ENCODE measurements at places on chromosomes 1 and 21. TPM values are rescaled to one million over a fixed set of nuclear protein-coding genes. Genes with fewer than 3 reads are reported as not detected.

Gene MAGI3
- 54.9 TPM for total RNA-seq

DNA sequence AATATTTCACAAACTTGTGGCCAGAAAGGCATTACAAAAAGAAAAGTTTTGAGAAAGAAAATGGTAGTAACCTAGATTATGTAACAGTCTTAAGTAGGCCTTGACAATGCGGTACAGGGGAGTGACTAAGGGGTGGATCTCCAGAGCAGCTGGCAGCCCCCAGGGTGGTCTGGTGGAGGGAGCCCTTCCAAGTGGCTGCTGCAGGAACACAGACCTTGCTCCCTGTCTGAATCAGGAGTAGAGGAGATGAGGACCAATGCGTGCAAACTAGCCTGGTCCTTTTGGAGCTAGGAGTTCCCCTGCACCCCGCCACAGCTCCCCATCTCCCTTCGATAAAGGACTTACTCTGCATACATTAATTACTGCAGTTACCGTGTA is 189.0 kb downstream of the NFIA start:
- H3K27me3 ChIP-seq, result no peaks in the 10 kb centered on the region
- H3K4me3 ChIP-seq, result no peak overlapping the region
- no peak for DNase-seq
- no peak overlapping the region for H3K27ac ChIP-seq

DNA sequence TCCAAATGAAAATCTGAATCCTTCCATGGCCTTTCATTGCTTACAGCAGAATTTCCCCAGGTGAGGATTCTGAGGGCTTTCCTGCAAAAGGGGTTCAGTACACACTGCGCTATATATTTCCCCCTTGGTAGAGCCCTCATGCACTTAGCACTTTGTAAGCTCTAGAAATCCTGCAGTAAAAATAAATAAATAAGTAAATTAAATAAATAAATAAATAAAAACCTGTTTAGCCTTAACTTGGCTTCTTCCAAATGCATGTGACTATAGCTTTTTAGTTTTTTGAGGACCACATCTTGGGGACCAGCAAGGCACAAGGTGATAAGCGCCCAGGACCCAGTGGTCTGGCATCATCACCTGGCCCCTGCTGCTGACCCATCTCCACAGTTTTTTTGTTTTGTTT is 3.2 kb upstream of the BMP8B start:
- H3K4me1 ChIP-seq, result peaks cover 3% of the 10 kb centered on the region
- DNase-seq, result no peak
- peaks cover 26% of the 10 kb centered on the region for H3K27me3 ChIP-seq
- H3K27ac ChIP-seq, result no peak overlapping the region
- no peaks in the 10 kb centered on the region for H3K36me3 ChIP-seq

Gene ACTA1
- total RNA-seq, result 0.71 TPM

DNA sequence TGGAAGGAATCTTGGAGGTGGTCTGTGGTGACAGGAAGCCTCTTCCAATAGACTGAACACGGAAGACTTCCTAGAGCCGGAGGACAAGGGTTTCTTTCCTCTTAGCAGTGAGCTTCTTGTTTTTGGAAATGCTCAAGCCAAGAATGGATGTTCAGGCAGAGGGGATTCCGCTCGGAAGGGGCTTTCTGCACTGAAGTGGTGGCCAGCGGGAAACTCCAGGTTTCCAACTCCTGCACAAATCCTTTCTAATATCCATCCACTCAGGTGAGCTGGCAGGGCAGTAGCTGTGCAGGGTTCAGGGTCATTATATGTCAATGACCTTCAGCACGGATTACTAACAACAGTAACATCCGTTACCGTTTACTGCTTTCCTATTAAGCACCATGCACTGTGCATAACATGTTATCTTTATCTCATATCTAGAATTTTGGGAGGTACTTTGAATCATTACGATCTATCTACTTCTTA is 573 bp upstream of the CPT2 start:
- DNase-seq, result no peak
- peaks cover 3% of the 10 kb centered on the region for H3K36me3 ChIP-seq
- peak overlapping the region; percentile 98 for H3K4me3 ChIP-seq
- no peak overlapping the region for H3K27ac ChIP-seq
- peaks cover 10% of the 10 kb centered on the region for H3K4me1 ChIP-seq

- peak overlapping the region; percentile 53 for H3K27ac ChIP-seq
- H3K4me3 ChIP-seq, result no peak overlapping the region
- peak; percentile 38 for DNase-seq
- H3K4me1 ChIP-seq, result no peaks in the 10 kb centered on the region
- no peaks in the 10 kb centered on the region for H3K36me3 ChIP-seq
- H3K27me3 ChIP-seq, result no peaks in the 10 kb centered on the region
Measured at GRCh38 chr1:207040181-207040533, 7.6 kb upstream of the C1orf116 start.

GRCh38 chr1:192530254-192530653 is 45.3 kb upstream of the RGS1 start:
- H3K27me3 ChIP-seq, result no peaks in the 10 kb centered on the region
- no peak for DNase-seq
- no peaks in the 10 kb centered on the region for H3K36me3 ChIP-seq

DNA sequence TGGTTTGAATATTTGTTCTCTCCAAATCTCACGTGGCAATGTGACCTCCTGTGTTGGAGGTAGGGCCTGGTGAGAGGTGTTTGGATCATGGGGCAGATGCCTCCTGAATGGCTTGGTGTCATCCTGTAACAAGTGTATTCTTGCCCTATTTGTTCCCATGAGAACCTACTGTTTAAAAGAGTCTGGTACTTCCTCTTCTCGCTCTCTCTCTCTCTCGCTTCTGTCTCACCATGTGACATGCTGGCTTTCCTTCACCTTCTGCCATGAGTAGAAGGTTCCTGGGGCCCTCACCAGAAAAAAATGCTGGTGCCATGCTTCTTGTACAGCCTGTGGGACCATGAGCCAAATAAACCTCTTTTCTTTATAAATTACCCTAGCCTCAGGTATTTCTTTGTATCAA is 8.4 kb upstream of the PAXBP1 start:
- H3K4me3 ChIP-seq, result no peak overlapping the region
- H3K27ac ChIP-seq, result no peak overlapping the region
- H3K4me1 ChIP-seq, result no peaks in the 10 kb centered on the region

GRCh38 chr1:203609979-203610493 is 16.6 kb upstream of the ATP2B4 start:
- H3K4me3 ChIP-seq, result no peak overlapping the region
- H3K4me1 ChIP-seq, result peaks cover 2% of the 10 kb centered on the region
- H3K27ac ChIP-seq, result no peak overlapping the region
- H3K27me3 ChIP-seq, result no peaks in the 10 kb centered on the region
- H3K36me3 ChIP-seq, result no peaks in the 10 kb centered on the region

- no peaks in the 10 kb centered on the region for H3K4me1 ChIP-seq
- no peak overlapping the region for H3K27ac ChIP-seq
- H3K27me3 ChIP-seq, result no peaks in the 10 kb centered on the region
- no peaks in the 10 kb centered on the region for H3K36me3 ChIP-seq
- H3K4me3 ChIP-seq, result no peak overlapping the region
Measured at GRCh38 chr1:88910401-88910800, 19.0 kb upstream of the GTF2B start.

Gene CIART
- total RNA-seq, result 6.5 TPM

DNA sequence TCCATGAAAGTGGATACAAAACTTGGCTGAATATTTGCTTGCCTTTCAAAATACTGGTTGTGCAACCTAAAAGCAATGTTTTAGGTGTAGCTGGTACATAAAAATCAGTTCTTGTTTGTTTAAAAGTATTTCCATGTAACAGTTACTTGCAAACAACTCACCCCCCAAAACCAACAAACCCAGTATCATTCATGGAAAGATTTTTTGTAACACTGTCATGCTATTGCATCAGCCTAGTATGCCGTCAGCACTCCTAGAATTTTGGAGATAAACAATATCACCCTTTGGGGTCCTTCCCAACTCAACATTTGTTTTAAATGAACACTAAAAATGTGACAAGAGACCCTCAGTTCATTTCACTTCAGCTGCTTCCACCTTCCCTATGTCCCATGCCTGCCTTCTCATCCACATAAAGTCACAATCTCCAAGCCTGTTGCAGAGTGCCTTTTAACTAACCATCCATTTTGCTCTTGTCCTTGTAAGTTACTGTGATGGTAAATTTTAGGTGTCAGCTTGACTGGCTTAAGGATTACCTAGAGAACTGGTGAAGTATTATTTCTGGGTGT is 425.3 kb downstream of the DUSP10 start:
- no peak overlapping the region for H3K27ac ChIP-seq
- H3K4me3 ChIP-seq, result no peak overlapping the region
- DNase-seq, result peak; percentile 26
- H3K27me3 ChIP-seq, result no peaks in the 10 kb centered on the region
- H3K36me3 ChIP-seq, result no peaks in the 10 kb centered on the region

DNA sequence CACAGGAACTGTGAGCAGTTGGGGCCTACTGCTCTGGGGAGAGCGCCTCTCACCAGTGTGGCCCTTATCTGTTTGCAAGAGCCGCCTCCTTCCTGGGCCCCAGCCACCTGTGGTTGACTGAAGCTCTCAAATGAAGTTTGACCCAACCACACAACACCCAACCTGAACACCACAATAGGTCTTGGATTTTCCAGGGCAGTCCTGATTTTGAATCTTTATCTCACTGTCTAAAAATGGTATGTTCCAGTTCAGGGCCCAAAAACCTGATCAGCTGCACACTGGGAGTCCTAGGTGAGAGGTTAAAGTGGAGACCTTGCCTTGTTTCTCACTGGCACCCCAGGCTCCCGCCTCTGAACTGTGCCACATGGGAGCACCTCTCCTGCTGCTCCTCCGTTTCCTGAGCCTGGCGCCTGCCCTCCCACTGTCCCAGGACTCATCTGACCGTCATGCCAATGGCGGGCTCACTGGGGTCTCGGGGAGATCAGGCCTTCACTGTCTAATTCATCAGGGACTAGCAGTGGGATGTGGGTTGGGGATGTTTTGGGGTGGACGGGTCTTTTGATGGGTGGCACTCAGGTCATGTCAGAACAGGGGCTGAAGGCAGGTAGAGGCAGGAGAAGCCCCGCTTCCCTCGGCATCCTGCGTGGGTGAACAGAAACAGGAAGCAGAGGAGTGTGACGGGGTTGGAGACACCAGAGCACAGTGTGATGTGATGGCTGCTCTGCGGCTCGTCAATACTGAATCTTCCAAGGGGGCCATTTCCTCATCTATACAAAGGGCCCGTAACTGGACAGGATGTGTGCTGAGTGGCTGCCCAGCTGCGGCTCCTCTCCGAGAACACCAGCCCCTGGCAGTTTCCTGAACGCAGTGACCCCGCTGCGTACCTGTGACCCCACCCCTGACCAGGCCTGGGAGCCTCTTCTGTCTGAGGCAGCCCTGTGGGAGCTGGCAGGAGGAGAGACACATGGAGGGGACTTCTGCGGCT is 59.6 kb upstream of the ITPKB start:
- H3K4me3 ChIP-seq, result no peak overlapping the region
- no peaks in the 10 kb centered on the region for H3K27me3 ChIP-seq
- no peaks in the 10 kb centered on the region for H3K36me3 ChIP-seq
- DNase-seq, result peak; percentile 49
- H3K27ac ChIP-seq, result peak overlapping the region; percentile 87
- no peaks in the 10 kb centered on the region for H3K4me1 ChIP-seq

Gene SPAG17
- total RNA-seq, result 40.0 TPM

GRCh38 chr1:21517161-21517589 is 8.0 kb downstream of the ALPL start:
- H3K27me3 ChIP-seq, result no peaks in the 10 kb centered on the region
- no peaks in the 10 kb centered on the region for H3K36me3 ChIP-seq
- DNase-seq, result no peak

DNA sequence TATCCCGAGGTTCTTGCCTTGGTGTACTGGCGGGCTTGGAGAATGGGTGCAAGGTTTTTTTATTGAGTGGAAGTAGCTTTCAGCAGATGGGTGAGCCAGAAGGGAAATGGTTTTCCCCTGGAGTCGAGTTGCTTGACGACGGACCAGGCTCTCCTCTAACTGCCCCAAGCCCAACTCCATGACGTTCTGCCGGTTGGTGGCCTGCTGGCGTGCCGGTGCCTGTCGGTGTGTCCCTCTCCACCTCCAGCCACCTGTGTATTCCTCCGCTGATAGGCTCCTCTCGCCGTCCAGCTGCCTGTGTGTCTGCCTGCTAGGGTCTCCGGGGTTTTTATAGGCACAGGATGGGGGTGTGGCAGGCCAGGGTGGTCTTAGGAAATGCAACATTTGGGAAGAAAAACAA is 34.3 kb upstream of the PTGFRN start:
- no peak overlapping the region for H3K4me3 ChIP-seq
- no peak overlapping the region for H3K27ac ChIP-seq
- H3K4me1 ChIP-seq, result peaks cover 13% of the 10 kb centered on the region

DNA sequence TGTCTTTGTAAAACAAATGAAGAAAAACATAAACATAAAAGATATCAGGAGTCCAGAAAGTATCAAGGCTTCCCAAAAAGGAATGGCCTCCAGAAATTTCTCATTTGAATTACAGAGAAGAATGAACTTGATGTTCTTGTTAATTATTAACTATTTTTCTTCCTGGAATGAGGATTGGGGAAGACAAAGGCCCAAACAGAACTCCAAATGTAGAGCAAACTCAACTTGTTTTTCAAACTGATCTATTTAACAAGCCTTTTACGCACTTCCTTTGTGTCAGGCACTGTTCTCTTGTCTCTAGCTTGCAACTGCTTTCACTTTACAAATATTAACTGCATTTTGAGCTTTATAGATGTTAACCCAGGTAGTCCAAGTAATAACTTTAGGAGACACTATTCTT is 45.5 kb downstream of the LAMC2 start:
- no peak overlapping the region for H3K4me3 ChIP-seq
- no peaks in the 10 kb centered on the region for H3K36me3 ChIP-seq
- H3K27me3 ChIP-seq, result no peaks in the 10 kb centered on the region
- no peak overlapping the region for H3K27ac ChIP-seq
- H3K4me1 ChIP-seq, result no peaks in the 10 kb centered on the region

DNA sequence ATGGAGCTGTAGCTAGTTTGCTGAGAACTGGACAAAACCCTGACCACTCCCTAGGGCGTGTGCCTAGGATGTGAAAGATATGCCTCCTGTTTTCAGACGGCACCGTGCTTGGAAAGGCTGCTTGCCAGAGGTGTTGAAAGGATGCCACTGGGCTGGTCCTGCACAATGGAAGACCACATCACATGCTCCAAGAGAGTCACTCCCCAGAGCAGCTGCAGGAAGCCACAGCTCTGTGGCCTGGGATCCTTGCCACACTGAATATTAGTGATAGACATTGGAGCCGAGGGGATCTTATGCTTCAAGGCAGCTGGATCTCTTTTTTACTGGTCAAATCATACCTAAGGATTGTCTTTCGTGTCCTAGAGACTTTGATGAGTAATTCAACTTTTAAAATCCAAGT is 6.6 kb upstream of the APP start:
- no peak for DNase-seq
- no peaks in the 10 kb centered on the region for H3K36me3 ChIP-seq
- H3K4me1 ChIP-seq, result no peaks in the 10 kb centered on the region
- H3K27me3 ChIP-seq, result no peaks in the 10 kb centered on the region
- H3K4me3 ChIP-seq, result no peak overlapping the region

Data from lung (tissue), 17 donors.